CD4-positive, alpha-beta T cell treated with Interleukin-1 beta for 1 hour (primary cell): ENCODE measurements at places on chromosomes 13 and 19.

DNA sequence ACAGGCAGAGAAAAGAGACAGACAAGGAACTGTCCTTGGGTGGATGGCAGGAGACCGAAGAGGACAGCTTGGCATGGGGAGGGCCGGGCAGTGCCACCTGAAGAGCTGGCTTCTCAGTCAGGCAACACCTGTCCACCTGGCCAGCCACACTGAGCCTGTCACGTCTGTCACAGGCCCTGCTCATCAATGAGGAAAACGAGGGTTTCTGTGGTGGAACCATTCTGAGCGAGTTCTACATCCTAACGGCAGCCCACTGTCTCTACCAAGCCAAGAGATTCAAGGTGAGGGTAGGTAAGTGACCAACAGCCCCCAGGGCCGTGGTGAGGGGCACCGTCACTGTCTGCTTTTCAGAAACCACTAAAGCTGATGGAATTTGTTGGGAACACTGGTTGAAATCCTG, 11.2 kb upstream of the PROZ start:
- DNase-seq: no peak

- DNase-seq: peak; percentile 70
Observed at GRCh38 chr19:518598-519231, 11.4 kb downstream of the TPGS1 start.

- DNase-seq: no peak
Observed at GRCh38 chr19:30163663-30164062, 208.5 kb upstream of the ZNF536 start.

- DNase-seq: no peak
Observed at GRCh38 chr19:45464274-45464673, 3.5 kb upstream of the FOSB start.

GRCh38 chr13:112073245-112074138, 6.5 kb downstream of the SOX1 start:
- DNase-seq: no peak

- DNase-seq: no peak
Observed at GRCh38 chr13:25766576-25766975, 285.2 kb downstream of the SHISA2 start.

GRCh38 chr19:51607077-51607476, 23.1 kb downstream of the SIGLEC5 start:
- no peak for DNase-seq

- no peak for DNase-seq
Observed at GRCh38 chr13:90105849-90106496, 1241.5 kb upstream of the MIR17HG start.

DNA sequence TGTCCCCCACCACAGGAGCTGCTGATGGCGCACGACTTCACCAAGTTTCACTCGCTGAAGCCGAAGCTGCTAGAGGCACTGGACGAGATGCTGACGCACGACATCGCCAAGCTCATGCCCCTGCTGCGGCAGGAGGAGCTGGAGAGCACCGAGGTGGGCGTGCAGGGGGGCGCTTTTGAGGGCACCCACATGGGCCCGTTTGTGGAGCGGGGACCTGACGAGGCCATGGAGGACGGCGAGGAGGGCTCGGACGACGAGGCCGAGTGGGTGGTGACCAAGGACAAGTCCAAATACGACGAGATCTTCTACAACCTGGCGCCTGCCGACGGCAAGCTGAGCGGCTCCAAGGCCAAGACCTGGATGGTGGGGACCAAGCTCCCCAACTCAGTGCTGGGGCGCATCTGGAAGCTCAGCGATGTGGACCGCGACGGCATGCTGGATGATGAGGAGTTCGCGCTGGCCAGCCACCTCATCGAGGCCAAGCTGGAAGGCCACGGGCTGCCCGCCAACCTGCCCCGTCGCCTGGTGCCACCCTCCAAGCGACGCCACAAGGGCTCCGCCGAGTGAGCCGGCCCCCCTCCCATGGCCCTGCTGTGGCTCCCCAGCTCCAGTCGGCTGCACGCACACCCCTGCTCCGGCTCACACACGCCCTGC, 4.4 kb upstream of the NOP53 start:
- DNase-seq: no peak

DNA sequence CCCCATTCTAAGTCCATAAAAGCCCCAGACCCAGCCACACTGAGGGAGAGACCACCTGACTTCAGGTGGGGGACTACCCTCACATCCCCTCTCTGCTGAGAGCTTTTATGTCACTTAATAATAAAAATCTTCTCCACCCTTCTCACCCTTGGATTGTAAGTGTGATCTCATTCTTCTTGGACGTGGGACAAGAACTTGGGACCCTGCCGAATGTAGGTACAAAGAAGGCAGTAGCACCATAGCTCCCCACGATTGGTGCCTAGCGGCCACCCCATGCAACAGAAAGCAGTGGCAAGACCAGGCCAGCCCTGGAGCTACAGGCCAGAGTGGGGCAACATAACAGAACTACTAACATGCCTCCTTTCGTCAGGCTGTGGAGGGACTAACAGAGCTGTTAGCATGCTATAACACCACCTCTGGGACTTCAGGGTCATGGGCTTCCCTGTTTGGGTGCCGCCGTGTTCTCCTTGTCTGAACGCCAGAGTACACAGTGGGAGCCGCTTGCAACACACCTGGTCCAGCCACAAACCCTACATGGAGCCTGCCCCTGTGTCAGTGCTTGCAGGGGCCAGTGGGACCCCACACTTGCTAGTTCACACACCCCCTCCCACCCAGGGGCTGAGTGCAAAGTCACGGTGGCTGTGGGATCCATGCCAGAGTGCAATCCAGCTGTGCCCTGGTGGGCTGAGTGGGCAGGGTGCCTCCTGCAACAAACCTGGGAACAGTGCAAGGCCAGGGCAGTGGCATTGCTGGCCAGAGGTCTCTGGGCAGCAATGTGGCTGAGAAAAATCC, 5.2 kb upstream of the FBXO17 start:
- no peak for DNase-seq

DNA sequence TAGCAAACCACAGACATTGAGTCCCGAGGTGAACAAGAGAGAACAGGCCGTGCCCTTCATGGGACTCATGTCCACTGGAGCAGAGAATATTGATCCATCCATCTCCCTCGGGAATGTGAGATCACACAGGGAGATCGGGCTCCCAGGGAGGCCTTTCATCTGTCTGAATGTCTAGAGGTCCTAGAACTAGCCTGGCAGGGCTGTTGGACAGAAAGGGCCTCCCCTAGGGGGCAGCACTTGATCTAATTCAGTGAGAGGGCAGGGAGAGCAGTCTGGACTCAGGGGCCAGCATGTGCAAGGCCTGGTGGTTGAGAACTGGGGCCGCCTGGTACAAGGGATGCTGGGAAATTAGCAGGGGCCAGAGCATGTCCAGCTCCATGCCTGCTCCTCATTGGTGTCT, 4.3 kb downstream of the RUVBL2 start:
- peak; percentile 38 for DNase-seq

- no peak for DNase-seq
Observed at GRCh38 chr19:35037716-35038622, 3.6 kb upstream of the HPN start.

DNA sequence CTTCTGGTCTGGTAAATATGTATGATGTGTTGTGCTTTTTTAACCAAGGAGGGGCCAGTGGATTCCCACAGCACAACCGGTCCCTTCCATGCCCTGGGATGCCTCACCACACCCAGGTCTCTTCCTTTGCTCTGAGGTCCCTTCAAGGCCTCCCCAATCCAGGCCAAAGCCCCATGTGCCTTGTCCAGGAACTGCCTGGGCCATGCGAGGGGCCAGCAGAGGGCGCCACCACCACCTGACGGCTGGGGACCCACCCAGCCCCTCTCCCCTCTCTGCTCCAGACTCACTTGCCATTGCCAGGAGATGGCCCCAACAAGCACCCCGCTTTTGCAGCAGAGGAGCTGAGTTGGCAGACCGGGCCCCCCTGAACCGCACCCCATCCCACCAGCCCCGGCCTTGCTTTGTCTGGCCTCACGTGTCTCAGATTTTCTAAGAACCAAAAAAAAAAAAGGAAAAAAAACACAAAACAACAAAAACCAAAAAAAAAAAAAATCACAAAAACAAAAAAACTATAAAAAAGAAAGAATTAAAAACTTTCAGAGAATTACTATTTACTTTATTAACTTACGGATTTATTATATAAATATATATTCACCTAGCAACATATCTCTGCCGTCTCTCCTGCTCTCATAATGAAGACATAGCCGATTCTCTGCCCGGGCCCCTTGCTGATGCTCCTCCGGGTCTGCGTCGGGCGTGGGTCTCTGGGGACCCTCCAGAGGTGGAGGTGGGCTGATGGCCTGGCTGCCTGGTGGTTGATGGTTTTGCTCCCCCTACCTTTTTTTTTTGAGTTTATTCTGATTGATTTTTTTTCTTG, 14.4 kb downstream of the CAPN12 start:
- peak; percentile 76 for DNase-seq

- no peak for DNase-seq
Observed at GRCh38 chr13:41590643-41591042, 133.3 kb downstream of the RGCC start.

- no peak for DNase-seq
Observed at GRCh38 chr19:6239401-6239844, 40.4 kb downstream of the MLLT1 start.

DNA sequence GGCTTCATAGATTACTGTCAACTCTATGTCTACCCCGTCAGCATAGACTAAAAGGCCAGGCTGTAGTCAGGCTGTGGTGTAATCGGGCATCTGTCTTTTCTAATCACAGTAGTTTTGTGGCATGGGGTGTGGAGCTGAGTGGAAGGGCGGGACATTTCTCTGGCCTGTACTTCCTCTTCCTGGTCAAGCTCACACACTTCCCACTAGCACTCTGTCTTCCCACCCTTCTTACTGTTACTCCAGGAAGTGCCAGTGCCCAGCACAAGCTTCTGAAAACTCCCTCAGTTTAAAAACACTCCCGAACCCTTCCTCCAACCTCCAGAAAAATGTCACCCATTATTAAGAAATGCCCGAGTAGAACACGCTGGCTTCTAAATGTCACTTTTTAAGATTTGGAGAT, 229.8 kb downstream of the KLF5 start:
- no peak for DNase-seq

DNA sequence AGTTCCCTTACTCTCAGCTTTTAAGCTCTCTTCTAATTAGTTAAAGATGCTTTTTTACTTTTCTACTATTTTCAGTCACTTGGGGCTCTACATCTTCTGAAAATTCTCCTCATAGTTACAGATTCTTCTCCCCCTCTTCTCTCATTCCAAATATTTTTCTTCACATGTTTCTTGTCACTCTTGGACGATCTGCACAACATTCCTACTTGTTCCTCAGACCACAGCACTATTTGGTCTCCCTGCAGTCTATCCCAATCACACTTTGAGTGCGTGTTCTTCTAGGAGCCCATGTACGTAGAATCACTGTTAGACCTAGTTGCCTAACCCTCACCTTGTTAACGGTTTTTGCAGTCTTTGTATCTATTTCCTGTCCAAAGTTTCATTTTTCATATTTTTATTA, 222.5 kb upstream of the SPRY2 start:
- no peak for DNase-seq

GRCh38 chr13:70034286-70034685, 73.3 kb upstream of the ATXN8OS start:
- no peak for DNase-seq

GRCh38 chr19:29896802-29897201, 45.2 kb upstream of the URI1 start:
- DNase-seq: no peak

DNA sequence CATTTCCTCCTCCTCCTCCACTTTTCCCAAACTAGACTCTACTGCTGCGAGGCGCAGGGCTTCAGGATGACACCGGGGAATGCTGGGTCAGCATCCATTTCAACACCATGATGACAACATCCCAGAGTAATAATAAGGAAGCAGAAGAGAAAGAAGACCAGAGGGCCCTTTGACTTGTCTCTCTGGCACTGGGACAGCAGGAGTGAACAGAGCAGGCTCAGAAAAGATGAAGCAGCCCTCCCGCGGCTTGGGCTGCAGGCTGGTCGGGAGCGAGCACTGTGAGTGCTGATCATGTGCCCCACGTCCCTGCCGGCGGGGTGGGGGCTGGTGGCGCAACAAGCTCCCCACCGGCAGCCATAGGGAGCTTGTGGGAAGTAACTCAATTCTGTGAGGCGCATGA, 30.5 kb downstream of the RANBP3 start:
- DNase-seq: no peak

DNA sequence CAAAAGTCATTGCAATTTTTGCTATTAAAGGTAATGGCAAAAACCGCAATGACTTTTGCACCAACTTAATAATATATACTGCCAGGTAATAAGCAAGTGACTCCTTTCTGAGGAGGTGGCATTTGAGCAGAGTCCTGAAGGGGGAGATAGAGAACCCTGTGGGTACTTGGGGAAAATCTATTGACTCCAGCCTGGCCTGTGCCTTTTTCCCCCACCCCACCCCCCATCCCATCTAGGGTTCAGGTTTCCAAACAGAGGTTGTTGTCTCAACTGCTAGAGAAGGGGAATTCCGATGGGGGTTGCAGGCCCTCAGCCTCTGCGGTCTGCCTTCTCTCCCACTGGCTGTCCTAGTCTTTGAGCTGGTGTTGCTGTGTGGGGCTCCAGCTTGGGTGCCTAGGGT, 11.5 kb downstream of the S1PR2 start:
- peak; percentile 35 for DNase-seq

DNA sequence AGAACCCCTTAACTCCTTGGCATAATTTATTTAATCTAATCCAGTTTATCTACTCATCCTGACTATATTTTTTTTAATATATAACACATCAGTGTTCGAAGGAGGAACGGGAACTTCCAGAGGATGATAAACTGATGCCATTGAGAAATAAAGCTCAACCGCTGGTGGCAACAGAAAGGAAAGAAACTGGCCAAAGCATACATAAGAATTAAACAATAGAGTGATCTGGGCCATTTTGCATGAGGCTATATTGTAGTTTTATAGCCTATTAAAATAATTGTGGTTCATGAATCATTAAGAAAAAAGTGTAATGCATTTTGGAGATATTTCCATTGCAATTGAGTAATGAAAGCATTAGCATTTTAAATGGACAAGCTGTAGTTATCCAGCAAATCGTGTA, 94.2 kb downstream of the FRY start:
- no peak for DNase-seq
